ENCODE measurements at places on chromosomes 1 and 21.

DNA sequence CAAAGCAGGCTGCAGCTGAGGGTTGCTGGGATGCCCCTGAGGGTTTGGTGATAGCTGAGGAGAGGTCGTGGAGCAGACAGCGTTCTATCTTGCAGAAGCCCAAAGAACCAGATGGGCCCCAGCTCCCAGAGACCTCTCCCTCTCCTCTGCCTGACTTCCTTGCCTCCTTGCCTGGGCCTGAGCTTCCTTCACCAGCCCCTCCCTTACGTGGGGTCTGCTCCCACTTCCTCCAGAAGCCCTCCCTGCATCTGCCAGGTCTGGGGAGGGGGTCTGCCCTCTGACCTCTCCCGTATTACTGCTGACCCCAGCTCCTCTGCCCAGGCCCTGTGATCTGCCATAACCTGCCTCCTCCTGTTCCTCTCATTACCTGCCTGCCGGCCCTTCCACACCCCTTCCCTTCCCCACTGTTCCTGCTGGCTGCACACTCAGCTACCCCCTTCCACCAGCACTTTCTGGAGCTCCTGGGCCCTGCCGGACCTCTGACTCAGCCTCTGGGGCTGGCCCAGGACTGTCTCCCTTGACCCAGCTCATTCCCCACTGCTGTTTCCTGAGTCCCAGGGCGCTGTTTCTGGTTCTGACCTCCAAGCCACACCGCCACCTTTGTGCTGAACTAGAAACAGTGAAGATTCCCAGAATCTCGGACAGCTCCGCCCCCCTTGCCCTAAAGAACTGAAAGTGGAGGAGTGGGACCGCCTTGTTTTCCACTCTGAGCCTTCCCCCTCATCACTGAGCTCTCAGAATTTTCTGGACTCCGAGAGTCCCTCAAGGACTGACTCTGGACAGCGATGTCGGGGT is 237.7 kb upstream of the C1orf174 start:
- DNase-seq, result no peak

DNA sequence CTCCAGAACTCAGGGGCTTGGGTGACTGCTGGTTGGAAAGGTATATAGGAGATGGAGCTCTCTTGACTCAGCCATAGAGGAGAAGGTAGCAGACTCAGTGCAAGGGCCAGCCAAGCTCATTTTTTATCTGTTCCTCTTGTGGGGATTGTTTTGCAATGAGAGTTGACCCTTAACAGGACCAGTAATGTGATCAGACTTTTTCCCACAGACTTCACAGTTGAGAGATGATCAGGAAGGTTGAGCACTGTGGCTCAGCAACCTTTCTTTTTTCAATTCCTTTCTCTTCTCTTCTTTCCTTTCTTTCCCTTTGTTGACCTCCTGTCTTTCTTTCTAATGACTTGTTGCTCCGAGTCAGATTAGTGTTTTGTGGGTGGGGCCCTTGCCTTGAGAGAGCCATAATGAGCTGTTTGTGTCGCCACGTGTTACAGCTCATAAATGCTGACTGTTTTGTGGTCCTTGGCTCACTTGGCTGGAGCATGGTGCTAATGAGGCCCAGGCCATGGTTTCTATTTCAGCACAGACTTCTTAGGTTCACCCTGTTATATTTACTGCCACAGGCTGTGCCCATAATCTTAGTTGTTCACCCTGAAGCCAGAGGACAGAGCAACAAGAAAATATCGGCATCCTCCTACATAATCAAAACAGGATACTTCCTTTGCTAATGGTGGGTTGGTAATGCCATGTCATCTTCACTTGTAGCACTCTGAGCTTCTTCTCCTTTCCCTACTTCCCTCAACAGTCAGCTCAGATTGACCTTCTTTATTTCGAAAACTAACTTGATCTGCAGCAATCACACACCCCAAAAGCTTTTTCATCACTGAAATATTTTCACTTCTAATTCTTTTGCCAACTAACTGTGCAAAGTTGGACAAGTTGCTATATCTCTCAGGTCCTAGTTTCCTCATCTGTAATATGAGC is 13.9 kb downstream of the ADAM30 start:
- no peak for DNase-seq

DNA sequence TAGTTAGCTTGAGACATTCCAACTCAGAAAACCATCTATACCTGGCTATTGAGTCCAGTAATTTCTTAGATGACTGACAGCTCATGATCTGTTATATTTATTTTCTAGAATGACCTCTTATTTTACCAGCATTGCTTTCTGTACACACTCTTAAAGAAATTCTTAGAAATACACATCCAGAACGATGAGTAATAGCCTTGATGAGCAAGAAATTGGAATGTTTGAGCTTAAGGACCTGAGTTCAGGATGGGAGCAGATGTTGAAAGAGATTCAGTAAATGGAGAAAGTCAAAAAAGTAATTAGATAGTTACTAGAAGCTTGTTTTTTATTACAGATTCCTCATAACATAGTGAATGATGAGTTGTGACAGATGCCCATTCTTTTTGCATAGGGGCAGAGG is 11.7 kb downstream of the PYHIN1 start:
- DNase-seq, result no peak

DNA sequence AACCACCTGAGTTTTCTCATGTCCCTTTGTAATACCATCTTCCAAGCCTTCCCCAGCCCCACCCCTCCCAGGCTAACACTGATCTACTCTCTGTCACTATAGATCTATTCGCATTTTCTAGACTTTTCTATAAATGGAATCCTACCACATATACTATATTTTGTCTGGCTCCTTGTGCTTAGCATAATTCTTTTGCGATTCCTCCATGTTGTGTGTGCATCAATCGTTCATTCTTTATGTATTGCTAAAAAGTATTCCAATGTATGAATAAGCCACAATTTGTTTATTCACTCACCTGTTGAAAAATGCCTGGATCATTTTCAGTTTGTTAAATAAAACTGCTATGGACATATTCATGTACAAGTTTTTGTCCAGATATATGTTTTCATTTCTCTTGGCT is 66.7 kb upstream of the DPT start:
- DNase-seq, result no peak

DNA sequence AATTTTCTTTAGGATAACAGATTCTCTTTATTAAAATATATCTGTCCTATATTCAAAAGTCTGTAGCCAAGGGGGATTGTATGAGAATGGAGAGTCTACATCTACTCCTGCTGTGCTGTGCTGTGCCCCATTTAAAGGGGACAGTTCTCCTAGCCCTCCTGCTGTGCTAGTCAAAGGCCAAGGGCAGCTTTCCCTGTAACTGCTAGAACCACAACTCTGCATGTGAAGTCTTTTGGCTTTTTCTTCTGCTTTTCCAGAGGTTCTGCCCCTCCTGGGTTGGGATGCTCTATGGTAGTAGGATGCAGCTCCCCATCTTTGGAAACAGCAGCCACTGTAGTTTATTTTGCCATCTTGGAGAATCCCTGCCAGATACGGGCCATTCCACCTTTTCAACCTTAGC is 197.5 kb upstream of the JUN start:
- no peak for DNase-seq

DNA sequence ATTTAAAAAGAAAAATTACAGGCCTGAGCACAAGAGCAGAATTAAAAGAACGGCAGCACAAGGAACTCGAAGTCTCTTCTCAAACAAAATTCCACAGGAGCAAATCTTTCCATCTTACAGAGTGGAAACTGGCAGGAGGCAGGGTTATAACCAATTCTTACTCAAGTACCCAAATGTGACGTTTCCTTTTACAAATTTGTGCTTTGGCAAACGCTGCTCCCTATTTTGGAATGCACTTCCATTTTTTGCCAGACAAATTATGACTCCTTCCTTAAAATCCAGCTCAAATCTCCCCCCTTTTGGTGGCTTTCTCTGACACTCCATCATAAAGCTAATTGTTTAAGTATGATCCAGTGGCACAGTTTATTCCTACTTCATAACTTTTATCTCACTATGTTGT is 7.8 kb downstream of the ERI3 start:
- no peak for DNase-seq

DNA sequence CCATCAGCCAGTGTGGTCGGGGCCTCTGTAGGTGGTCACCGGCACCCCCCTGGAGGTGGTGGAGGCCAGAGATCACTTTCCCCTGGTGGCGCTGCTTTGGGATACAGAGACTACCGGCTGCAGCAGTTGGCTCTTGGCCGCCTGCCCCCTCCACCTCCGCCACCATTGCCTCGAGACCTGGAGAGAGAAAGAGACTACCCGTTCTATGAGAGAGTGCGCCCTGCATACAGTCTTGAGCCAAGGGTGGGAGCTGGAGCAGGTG is 961 bp downstream of the RBM15 start:
- DNase-seq, result no peak

DNA sequence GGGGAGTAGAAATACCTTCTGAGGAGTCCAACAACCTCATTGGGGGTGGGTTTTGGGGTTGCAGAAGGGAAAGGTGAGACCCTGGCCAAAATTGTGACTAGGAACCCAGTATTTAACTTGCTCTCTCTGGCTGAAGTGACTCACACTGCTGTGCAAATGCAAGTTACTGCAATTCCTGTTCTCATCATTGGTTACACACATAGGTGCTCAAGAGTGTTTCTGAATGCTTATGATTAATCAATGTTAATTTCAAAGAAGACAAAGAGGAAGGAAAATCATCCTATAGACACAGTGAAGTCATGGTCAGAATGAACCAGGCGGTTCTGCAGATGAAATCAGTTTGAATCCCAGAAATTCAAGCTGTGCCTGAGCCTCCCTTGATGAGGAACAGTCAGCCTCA is 3.1 kb downstream of the ASCL5 start:
- no peak for DNase-seq

DNA sequence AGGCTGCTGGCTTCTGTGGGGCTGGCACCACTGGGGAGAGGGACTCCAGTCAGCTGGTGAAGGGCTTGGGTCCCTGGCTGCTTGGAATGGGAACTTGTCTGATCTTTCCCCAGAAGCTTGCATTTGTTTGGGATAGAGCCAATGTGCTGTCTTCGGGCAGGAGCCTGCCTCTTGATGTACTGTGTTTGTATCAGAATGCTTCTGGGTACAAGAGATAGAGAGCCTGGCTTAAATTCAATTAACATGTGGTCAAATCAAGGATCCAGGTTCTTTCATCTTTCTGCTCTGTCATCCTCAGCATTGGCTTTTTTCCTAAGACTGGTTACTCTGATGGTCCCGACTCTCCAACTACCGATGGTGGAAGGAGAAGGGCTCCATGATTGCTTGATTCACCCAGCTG is 16.0 kb upstream of the PROK1 start:
- DNase-seq, result no peak

- no peak for DNase-seq
Observed at GRCh38 chr1:196209983-196210382, 398.3 kb downstream of the KCNT2 start.

- DNase-seq, result no peak
Observed at GRCh38 chr1:100217834-100218233, 31.8 kb downstream of the DBT start.
